NCI-H510A (cell line): ENCODE measurements at places on chromosomes 3 and 15.

- DNase-seq: no peak
These were observed 29.9 kb upstream of the ALDH1A2 start for GRCh38 chr15:58095415-58095814.

- peak; percentile 49 for DNase-seq
These were observed 9.1 kb downstream of the CDAN1 start for GRCh38 chr15:42727750-42728381.

DNA sequence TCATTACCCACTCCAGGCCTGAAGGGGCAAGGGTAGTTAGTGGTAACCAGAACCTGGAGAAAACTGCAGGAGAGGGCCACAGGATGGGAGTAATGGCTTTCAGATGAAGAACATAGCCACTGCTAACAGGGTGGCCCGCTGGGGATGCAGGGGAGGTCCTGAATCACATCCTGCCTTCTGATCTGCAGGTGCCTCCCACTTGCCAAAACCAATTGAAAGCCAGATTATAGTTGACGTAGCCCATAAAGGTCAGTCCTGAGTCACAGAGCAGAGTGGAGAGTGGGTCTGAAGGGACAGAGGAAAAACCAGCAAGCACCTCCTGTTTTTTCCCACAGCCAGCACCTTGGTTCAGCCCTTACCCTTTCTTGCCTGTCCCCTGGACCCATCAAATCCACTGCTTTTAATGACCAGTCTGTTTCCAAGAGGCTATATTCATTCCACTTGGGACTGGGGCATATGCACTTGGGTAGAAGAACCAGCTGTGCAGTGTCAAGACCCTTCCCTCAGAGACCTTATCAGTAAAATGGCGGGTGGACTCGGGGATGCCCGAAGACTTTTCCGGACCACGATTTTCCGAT lies 646 bp upstream of the SLC35G2 start:
- DNase-seq: peak; percentile 44

- no peak for DNase-seq
These were observed 42.9 kb downstream of the LARP6 start for GRCh38 chr15:70810916-70811578.

DNA sequence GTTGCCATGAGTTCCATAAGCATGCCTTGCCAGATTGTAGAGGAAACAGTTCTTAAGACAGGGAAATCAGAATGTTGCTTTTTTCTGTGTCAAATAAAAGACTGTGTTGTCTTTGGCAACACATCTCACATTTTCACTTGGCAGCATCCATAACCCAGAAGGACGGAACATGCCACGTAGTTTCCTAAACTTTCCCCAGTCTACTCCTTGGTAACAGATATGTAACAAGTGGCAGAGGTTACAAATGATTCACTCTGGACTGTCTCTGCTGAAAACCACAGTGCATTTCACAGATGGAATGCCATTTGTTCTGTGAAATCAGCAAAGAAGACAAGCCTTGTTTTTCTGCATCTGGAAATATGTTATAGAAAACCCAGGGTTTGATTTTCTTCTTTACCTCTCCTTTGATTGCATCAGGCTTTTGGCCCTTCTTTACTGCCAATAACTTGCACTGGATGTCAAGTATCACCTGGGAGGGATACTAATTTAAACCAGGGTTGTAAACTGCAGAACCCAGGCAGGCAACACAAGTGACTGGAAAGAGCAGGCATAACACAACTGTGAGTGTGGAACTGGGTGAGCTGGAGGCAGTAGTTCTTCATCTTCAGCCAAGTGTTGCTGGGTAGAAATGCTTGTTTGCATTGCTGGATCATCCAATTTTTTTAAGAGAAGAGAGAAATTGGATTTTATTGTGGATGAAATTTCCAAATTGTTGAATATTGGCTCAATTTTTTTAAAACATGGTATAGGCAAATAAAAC lies 124.4 kb upstream of the FOXB1 start:
- no peak for DNase-seq

- DNase-seq: no peak
These were observed 63.6 kb downstream of the PROS1 start for GRCh38 chr3:93910097-93910496.

DNA sequence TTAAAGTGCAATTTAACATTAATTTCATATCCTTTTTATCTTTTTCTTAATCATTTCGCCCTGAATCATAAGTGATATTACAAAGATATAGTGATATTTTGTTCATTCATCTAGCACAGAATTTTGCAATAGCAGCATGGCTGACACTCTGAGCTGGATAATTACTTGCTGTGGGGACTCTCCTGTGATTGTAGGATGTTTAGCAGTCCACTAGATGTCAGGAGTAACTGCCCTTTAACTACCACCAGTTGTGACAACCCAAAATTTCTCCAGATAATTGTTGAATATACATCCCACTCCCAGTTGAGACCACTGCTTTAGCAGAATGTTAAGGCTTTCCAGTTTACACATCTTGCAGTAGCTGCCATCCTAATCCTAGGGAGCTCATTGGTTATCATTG lies 196.8 kb upstream of the MBNL1 start:
- DNase-seq: no peak

DNA sequence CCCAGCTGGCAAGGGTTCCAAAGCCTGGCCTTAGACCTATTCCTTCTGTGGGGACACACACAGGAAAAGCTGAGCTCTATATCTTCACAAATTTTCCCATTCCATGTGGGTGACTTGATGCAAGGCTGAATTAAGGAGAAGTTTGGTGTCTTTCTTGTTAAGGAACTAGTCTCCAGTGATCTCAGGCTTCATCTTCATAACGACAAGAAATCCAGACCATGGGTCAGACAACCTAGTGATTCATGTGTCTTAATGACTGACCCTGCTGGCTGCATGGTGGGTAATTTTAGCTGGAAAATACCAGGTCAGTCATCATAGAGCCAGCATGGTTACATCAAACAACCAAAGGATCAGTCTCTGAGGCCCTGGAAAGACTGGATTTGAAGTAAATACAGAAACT lies 112.7 kb upstream of the SLC4A7 start:
- no peak for DNase-seq
